ENCODE measurements at places on chromosomes 5 and 9. TPM values are rescaled to one million over a fixed set of nuclear protein-coding genes. Genes with fewer than 3 reads are reported as not detected.

Gene CCIN
- 0.11 TPM for polyA plus RNA-seq

Gene PPP3R2
- polyA plus RNA-seq, result not detected

Gene CARTPT
- polyA plus RNA-seq, result 0.82 TPM

Gene HK3
- polyA plus RNA-seq, result 4.7 TPM

Gene CNTLN
- 1.2 TPM for polyA plus RNA-seq

Gene SSBP2
- polyA plus RNA-seq, result 8.6 TPM

Gene ZMAT2
- 21.2 TPM for polyA plus RNA-seq
